ENCODE measurements at places on chromosomes 4 and X.

- DNase-seq: no peak
Observed at GRCh38 chr4:92399032-92399431, 95.3 kb downstream of the GRID2 start.

DNA sequence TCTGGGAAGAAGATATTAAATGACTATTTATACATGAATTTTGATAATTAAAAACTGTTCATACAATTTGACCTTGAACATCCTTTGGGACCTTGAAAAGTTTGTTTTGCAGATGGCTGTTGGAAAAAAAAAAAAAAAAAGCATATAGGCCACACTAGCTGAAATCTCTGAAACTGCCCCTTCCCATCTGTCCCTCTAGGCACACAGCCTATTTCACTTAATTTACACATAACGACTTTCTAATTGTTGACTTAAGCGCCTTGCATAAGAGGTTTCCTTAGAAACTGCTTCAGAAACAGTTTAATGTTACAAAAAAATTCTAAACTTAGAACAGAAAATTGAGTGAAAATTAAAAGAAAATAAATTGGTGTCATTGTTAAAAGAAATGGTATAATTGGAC is 131.0 kb downstream of the COX18 start:
- no peak for DNase-seq

- no peak for DNase-seq
Observed at GRCh38 chr4:38366997-38367396, 297.0 kb upstream of the KLF3 start.

DNA sequence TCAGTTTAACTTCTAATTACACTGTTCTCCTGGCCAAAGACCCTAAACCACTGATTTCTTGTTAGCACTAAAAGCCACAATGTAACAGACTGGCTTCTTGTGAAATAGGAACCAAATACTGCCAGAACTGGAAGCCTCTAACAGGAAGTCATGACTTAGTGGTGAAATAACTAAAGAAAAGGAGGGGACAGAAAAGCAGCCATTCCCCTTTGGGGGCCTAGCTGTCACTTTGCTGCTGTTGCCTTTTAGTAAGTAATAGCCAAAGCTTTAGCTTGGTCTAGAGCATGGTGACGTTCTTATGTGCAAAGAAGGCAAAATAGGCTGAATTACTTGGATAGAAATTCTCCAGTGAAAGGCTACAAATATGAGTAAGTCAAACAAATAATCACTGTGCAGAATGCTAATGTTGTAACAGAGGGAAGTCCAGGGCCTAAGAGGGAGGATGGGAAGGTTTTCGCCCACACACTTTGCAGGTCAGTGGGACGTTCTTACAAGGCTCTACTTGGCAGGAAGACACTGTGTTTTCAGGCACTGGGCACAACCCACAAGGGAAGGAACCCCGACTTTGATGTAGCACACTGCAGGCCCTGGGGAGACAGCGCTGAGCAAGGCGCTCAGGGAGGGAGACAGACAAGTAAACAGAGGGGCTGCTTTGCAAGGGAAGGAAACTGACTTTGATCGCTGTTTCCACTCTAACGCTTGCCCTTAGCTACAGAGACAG is 16.7 kb downstream of the GAB3 start:
- DNase-seq: no peak

- DNase-seq: no peak
Observed at GRCh38 chr4:7581477-7581876, 146.7 kb upstream of the PSAPL1 start.

- no peak for DNase-seq
Observed at GRCh38 chrX:122863067-122863466, 321.0 kb upstream of the GRIA3 start.

DNA sequence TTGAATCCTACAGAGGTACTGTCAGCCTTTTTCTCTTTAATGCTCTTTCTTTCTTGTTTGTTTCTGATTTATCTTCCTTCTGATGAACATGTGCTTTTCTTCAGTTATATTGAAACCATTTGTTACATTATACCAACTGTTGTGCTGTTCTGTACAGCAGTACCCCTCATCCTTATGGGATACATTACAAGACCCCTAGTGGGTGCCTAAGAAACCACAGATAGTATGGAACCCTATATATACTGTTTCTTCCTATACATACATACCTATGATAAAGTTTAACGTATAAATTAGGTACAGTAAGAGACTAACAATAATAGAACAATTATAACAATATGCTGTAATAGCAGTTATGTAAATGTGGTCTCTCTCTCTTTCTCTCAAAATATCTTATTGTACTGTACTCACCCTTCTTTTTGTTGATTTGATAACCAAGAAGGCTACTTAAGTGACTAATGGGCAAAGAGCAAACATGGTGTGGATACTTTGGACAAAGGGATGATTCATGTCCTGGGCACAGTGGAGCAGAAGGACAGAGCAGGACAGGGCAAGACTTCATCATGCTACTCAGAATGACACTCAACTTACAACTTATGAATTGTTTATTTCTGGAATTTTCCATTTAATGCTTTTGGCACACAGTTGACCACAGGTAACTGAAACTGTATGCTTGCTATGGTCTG is 10.7 kb upstream of the YIPF7 start:
- DNase-seq: no peak

DNA sequence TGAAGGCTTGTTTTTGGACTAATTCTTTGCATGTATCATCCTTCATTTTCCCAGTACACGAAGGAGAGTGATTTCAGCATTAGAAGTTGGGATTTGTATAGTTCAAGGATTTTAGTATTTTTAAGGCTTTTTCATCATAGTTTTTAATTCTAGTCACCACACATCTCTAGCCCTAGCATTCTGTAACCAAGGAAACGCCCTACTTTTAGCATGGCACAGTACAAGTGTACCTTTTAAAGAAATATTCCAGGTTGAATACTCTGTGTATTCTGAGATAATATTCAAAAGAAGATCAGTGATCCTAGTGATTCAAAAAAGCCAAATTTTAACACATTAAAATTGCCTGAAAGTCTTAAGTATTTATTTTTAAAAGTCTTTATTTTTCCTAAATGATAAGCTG is 150.5 kb downstream of the RAP1GDS1 start:
- DNase-seq: no peak

DNA sequence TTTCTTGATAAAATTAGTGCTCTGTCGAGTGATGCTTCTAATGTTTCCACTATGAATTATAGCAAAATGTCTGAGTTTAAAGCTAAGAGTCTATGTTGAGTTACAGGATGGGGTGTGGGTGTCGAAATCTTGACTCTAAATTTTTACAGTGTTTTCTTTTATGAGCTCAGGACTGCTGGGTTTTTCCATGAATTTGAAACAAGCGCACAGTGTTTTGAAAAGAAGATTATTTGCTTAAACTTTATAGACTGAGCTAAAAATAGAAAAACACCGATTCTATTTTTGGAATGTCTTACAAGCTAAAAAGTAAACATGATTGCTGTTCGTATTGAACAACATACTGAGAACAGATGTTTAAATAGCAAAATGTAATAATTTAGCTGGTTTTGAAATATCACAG is 7.5 kb downstream of the PTTG2 start:
- DNase-seq: no peak

- no peak for DNase-seq
Observed at GRCh38 chr4:38560340-38560739, 103.7 kb upstream of the KLF3 start.

- DNase-seq: no peak
Observed at GRCh38 chrX:9765737-9766097, at the start of gene GPR143. Gene GPR143 (minus strand): TSS chrX:9765847. CDS start chrX:9765817, 30 bp downstream.

- DNase-seq: no peak
Observed at GRCh38 chr4:150315691-150316090, 237.4 kb downstream of the DCLK2 start.

DNA sequence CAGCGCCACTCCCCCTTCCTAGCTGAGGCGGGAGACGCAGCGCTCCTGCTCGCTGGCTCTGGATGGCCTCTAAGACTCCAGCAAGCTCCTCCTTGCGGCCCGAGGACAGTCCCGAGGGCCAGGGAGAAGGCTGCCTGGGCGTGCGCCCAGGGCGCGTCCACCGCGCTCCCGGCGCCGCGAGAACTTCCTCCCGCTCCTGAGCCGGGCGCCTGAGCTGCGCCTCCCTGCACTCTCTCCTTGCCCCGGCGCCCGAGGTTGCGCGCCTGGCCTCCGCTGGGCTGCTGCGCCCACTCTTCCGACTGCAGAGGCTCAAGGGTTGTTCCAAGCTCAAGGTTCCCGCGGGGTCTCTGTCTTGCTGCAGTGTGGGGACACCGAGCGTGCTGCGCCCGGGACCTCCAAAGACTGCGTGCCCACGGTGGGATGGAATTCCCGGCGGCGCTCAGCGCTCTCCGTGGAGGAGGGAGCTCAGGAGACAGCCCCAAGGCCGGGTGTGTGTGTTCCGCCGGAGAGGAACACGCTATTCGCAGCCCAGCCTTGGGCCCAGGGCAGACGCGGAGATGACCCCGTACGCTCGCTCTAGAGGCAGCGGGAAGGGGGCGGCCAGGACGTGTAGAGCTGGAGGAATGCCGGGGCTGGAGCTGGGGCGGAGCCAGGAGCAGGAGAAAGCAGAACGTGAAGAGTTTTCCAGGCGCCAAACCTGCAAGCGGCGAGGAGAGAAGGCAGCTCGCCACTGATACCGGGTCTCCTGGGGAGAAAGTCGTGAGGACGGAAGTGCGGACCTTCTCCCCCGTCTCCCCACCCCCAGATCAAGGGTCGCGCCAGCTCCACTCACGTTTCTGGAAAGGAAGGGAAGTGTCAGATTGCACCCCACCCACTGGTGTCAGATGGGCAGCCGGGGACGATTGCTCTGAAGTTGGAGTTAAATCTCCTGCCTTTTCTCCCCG is at the start of gene ARHGAP6:
TSS of gene ARHGAP6 (minus strand) at position 753 of the 944 bp plus-strand sequence. CDS start 1,092 bp downstream, outside the sequence.
- no peak for DNase-seq

GRCh38 chr4:70704931-70705182 is 16.5 kb downstream of the UTP3 start:
- DNase-seq: no peak

- no peak for DNase-seq
Observed at GRCh38 chrX:134628663-134629062, 29.6 kb downstream of the PLAC1 start.

- no peak for DNase-seq
Observed at GRCh38 chr4:111330786-111331185, 707.9 kb upstream of the PITX2 start.

DNA sequence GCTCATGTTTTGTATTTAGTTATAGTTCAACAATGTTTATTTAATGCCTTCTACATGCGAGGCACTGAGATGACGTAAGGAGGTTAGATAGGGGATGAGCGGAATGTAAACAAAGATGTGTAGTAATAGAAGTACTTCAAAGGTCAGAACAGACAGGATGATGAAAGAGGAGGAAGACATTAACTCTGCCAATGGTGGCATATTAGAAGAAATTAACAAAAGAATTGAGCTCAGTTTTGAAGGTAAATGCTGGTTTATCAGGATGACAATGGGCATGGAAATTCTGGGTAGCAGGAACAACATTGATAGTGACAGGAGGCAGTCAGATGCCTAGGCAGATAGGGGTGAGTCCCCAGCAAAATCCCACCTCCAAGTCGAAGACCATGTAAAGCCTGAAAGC is 62.3 kb upstream of the PGRMC2 start:
- DNase-seq: no peak

DNA sequence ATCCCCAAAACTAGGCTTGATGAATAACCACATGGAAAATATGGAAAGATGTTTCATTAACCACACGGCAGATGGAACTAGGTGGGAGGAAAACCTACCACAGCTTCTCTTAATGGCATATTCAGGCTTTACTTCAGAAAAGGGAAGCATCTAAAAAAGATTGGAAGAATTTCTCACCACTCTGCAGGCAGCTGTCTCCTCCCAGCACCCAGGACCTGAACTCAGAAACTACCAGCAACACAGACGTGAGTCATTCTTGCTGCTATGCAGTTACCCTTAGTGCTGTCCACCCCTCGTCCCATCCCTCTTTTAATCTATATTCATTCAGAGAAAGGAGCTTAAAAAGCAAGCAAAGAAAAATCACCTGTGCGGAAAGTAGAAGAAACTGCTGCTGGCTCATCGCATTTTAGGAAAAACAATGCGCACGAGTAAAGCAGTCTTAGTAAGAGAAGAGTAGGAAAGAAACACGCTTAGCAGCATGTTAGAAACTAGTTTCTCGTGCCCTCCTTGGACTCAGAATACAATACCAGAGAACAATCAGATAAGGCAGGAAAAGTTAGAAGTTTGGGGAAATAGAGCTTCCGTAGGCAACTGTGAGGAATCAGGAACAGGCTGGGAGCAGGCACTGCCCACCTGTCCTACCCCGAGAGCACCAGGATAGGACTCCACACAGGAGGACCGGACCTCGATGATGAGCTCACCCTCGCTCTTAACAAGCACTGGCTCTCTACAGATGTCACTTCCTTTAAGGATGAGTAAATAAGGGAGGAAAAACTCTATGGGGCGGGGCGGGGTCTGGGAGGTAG is 48.1 kb upstream of the ENPP6 start:
- no peak for DNase-seq

DNA sequence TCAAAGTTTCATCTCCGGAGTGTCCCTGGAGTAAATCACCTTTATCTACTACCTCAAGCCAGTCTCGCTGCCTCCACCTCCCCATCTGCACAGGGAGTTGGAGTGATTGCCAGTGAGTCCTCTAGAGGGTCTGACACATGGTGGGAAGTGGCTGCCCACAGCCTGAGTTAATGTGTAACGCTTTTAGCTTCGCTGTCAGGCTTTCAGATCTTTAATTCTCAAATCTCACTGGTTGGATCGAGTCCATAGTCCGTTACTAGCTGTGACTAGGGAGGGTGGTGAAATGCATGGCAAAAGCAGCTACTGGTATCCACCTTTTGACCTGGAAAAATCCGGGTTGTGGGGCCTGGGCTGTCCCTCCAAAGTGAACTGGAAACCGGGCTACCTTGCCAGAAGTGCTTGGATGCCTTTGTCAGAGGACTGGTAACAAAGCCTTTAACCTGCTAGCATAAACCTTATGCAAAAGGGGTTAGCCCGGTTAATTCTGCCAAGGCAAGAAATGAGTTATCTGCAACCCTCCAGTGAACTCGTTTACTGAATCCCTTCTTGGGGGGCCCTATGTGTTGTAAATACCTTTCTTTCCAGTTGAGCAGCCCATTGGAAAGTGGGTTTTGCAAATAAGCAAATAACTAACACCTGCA is 5.1 kb upstream of the WDR1 start:
- DNase-seq: no peak

DNA sequence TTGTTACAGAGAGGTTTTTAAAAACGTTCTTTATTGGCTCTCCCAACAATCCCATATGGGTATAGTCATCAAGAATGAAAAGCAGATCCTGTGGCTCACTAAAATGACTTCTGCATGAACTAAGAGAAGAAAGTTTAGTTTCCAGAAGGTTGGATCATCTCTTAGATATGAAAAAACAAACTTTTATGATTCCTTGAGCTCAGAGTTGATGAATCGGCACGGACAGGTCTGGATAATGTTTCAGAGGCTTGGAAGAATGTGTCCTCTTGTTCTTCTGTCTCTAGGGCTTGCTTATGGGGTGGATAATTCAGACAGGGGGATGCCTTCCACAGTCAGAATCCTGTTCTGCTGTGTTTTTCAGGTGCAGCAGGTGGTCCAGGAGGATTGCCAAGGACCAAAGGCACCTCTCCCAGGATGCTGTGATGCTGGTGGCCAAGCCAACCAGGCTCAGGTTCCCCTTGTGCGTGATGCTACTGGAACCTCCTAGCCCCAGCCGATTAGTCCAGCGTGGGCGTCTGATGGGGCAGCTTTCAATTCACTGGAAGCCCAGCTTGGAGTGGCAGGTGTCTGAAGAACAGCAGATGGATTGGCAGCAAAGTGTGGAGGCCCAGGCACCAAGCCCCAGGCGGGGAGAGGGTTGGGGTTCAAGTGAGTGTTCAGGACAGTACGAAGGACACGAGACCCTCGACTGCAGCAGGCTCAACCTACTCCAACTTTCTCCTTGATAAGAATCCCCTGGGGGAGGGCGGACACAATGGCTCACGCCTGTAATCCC is 30.3 kb downstream of the CCKAR start:
- DNase-seq: no peak

GRCh38 chr4:15756361-15756861 is 21.7 kb upstream of the CD38 start:
- peak; percentile 54 for DNase-seq

GRCh38 chr4:159107203-159107925 is 4.5 kb downstream of the RAPGEF2 start:
- DNase-seq: no peak

All from stimulated activated CD4-positive, alpha-beta T cell treated with anti-CD3 and anti-CD28 coated beads, Interleukin-1b, Interleukin-23, amount 100 ng/mL, for 4 hours (primary cell).